ENCODE measurements at places on chromosomes 2 and 18.

GRCh38 chr2:172113617-172114016 lies 10.9 kb upstream of the DLX2 start:
- DNase-seq, result peak; percentile 35

GRCh38 chr2:236168110-236169080 lies at the start of gene GBX2:
TSS of gene GBX2 (minus strand) at chr2:236168386. CDS start at chr2:236167971, 415 bp downstream.
- peak; percentile 96 for DNase-seq

GRCh38 chr2:233837694-233838229 lies 16.6 kb downstream of the HJURP start:
- no peak for DNase-seq

- no peak for DNase-seq
Observed at GRCh38 chr2:235677937-235678336, 184.1 kb downstream of the AGAP1 start.

DNA sequence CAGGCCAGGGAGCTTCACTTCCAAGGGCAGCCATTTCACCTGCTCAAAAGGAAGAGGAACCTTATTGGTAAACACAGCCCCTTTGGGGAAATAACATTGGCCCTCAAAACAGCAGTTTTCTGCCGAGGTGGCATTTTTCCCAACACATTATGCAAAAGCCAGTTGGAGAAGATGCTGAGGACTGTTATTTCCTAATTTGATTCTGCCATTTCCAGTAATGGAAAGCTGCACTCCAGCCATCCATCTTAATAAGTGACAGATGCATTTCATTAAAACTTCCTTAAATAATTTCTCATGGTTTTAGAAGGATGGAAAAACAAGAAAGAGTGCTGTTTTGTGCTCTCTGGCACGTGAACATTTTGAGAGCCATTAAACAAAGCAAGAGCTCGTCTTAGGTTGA lies 55.9 kb upstream of the ALK start:
- DNase-seq, result no peak

DNA sequence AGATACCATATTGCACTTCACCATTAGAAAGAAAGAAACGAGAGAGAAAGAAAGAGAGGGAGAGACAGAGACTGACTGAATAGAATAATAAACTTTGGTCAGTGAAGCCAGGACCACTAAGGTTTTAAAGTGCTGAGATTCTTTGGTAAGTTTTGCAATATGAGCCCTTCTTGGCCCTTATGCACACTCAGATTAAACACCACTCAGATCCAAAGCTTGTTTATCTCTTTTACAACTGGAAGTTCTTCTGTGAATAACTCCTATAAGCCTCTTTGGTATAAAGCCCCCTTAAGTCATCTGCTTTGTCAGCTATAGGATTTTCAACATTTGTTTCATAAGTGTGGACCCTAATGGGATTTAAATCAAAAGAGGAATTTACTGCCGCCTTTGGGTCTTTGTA lies 40.8 kb downstream of the PID1 start:
- DNase-seq, result no peak

DNA sequence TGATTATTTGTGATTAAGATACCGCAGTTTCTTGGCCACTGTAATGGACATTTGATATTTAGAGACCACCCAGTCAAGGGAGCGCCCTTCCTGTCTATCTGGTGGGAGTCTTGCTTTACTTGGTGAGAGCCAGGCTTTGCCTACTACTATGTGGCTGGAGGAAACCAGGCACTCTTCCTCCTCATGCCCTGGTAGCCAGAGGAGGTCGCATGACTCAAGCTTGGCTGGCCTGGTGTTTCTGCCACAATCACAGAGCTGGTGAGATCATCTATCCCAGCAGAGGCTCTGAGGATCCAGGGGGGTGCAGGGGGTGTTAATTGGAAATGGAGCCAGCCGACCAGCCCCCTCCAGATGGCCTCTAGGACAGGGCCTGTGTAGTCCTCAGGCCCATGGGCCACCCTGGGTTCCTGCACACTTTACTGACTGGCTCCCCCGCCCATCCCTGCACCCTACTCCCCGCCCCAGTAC lies 46.8 kb upstream of the BIN1 start:
- DNase-seq, result peak; percentile 95

DNA sequence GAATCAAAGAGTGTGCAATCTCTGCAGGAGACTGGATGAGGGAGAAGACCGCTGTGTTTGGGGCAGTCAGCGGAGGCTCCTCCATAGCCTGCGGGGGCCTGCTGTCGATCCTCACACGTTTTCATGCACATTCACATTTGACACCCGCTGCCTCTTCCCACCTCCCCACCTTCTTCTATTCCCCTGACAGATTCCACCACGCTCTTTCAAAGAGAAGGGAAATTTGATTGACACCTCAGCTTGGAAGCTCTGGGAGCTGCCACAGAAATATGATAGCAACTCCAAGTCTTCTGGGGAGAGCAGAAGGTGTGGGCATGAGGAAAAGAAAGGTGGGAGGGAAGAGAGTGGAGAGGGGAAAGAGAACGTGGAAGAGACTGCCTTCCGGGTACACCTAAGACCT lies 87.5 kb downstream of the BOD1L2 start:
- DNase-seq, result no peak

- DNase-seq, result no peak
Observed at GRCh38 chr2:227482638-227483340, 10.8 kb downstream of the AGFG1 start.
